ENCODE measurements at places on chromosomes 5 and 9.

GRCh38 chr5:108749128-108749861 is 1.6 kb downstream of the FER start:
- no peak for DNase-seq

DNA sequence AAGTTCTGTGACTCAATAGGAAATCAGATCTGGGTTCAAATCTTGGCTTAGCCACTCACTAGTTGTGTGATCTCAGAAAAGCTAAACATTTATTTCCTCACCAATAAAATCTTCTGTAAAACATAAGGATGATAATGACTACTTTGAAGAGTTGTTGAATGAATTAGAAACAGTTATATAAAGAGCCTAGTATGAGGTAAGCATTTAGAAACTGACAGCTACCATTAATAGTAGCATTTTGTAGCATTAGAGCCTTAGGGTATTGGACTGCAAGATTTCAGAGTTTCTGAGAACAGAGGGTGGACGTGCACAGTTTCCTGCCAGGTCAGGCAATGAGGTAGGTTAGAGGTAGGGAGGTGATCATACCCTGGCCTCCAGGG is 293.2 kb downstream of the CWC27 start:
- DNase-seq = no peak

GRCh38 chr5:62395210-62395950 is 8.3 kb downstream of the DIMT1 start:
- no peak for DNase-seq

DNA sequence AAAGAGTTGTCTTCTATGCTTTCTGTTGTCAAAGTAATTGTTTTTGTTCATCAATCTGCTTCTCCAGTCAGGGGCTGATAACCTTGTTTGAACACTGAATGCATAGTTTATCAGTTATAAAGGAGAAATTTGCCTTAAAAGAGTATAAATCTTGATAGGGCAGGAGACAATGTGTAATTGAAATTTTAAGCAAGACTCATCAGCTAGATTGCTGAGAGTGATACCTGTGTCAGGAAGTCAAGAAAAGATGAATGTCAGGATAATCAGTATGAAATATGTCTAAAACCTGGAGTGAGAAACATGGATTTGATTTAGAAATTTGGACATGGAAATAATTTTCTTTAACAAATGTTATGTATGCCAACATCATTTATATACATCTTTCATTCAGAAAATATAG is 1258.1 kb downstream of the EFNA5 start:
- DNase-seq = no peak

GRCh38 chr9:106625259-106625789 is 237.6 kb upstream of the ZNF462 start:
- no peak for DNase-seq

- DNase-seq = no peak
Observed at GRCh38 chr9:22454016-22454415, 7.4 kb downstream of the DMRTA1 start.

GRCh38 chr5:36198281-36198680 is 43.4 kb downstream of the NADK2 start:
- no peak for DNase-seq

GRCh38 chr9:35280399-35280798 is 118.6 kb downstream of the UNC13B start:
- no peak for DNase-seq

- DNase-seq = no peak
Observed at GRCh38 chr9:29068461-29068860, 1495.2 kb upstream of the C9orf72 start.

DNA sequence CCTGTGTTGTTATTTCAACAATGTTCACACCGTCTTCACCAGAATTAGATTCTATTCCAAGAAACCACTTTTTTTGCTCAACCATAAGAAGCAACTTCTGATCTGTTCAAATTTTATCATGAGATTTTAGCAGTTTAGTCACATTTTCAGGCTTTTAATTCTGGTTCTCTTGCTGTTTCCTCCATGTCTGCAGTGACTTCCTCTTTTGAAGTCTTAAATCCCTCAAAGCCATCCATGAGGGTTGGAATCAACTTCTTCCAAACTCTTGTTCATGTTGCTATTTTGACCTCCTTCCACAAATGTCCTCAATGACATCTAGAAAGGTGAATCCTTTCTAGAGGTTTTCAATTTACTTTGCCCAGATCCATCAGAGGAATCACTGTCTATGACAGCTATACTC is 25.7 kb upstream of the ENTREP1 start:
- DNase-seq = no peak

DNA sequence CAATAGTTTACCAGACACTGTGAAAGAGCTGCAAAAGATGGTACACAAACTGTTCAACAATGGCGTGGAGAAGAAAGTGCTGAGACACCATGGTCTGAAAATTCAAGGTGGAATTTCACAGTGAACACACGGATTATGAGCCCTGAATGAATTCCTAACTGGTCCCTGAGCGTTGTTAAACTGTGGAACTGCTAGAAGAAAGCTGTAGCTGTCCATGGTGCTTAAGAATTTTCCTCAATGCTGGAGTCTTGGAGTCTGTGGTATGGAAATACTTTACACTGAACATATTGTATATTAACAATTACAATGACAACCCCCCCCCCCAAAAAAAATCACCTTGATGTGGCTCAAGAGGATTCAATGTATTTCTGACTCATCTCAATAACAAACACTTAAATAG is 68.5 kb downstream of the SLC24A2 start:
- no peak for DNase-seq

GRCh38 chr9:125586172-125586511 is 120.9 kb downstream of the MAPKAP1 start:
- DNase-seq = no peak

DNA sequence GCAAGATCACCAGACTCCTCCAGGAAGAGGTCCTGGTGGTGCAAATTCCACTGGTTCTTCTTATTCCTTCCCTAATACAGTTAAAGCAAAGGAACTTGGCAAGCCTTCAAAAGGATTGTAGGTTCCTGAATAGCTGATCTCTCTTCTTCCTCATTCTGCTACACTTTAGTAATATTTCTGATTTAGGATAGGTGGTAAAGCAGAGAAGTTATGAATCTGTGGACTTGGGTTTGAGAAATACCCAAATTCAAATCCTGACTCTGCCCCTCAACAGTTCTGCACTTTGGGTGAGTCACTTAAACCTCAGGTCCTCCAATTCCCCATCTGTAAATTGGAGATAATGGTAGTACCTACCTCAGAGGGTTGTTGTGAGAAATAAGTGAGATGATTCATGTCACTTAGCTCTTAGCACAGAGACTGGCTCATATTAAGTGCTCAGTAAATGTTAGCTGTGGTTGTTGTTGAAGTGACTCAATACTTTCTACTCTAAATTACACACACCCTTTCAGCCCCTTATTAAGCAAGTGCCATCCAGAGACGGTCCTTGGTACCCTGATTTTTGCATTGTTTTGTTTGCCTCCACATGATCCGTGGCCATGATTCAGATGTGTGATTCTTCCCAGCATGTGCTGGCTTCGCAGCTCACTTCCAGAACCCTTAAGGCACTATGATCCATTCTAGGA is 5.2 kb downstream of the SH3RF2 start:
- no peak for DNase-seq

GRCh38 chr9:119273984-119274665 is 95.1 kb downstream of the BRINP1 start:
- DNase-seq = no peak

DNA sequence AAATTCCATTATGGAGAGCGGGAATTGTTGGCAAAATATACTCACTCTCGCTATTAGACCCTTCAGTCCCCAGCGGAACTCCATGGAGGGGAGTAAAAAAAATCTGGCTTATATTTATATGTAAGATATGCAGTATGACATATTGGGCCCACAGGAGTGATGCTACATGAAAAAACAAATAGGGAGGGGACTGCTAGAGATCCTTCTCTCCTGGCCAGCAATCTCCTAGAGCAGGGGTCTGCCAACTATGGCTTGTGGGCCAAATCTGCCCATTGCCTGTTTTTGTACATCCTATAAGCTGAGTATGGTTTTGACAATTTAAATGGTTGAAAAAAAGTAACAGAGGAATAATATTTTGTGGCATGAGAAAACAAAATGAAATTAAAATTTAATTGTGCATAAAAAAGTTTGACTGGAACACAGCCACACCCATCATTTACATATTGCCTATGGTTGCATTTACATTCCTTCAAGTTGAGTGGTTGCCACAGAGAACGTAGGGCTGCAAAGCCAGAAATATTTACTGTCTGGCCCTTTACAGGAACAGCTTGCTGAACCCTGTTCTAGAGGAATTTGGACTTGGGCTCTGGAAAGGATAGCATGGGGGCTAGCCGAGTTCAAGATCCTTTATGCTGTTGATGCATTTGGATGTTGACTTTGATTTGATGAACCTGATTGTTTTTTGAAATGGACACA is 197.3 kb upstream of the CLINT1 start:
- DNase-seq = no peak

DNA sequence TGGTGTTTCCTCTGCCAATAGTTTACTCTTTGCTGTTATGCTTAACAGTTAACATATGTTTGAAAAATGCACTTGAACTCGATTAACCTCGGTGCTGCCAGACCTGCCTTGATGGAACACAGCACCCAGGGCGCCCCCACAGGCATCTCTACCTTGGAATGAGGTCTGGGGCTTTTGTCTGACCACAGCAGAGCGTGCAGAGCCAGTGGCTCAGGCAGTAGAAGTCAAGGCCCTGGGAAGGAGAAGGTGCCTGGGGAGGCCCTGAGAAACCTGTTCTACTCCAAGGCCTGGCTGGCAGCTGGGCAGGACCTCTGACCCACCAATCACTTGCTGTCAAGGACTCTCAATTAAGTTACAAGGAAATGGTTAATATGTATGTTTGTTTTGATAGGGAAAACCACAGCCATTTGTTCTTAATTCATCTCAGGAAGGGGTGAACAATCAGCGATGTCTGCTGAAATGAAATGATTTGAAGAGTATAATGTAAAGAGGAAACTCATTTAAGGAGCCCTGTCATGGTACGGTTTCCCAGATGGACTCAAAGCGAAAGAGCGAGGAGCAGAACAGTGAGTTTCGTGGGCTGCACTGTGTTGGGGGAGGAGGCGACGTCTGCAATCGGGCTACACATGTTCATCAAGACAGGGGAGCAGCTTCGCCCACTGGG is 21.9 kb downstream of the MACROH2A1 start:
- no peak for DNase-seq

DNA sequence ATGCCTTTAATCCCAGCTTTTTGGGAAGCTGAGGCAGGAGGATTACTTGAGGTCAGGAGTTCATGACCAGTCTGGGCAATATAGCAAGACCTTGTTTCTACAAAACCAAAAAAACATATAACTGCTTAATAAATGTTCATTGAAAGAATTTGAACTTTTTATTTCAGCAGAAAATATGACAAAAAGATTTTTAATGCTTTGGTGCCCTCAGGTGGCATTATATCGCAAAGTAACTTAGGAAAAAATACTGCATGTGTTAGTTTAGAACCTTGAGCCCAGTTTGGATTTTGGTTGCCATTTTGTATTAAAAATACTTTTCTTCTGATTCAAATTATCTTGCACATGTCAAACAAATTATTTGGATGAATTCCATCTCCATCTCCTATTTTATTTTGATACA is 103.2 kb downstream of the GPBP1 start:
- DNase-seq = no peak

GRCh38 chr5:62283005-62283404 is 23.0 kb upstream of the KIF2A start:
- DNase-seq = no peak

GRCh38 chr9:98961513-98962180 is 17.9 kb downstream of the COL15A1 start:
- no peak for DNase-seq

- no peak for DNase-seq
Observed at GRCh38 chr5:126527892-126528291, 67.1 kb downstream of the ALDH7A1 start.

GRCh38 chr9:76114144-76114543 is 223.7 kb downstream of the PCSK5 start:
- DNase-seq = no peak

GRCh38 chr5:6266671-6267197 is 111.6 kb downstream of the MED10 start:
- no peak for DNase-seq

GRCh38 chr5:103514371-103514770 is 48.2 kb downstream of the NUDT12 start:
- DNase-seq = no peak

DNA sequence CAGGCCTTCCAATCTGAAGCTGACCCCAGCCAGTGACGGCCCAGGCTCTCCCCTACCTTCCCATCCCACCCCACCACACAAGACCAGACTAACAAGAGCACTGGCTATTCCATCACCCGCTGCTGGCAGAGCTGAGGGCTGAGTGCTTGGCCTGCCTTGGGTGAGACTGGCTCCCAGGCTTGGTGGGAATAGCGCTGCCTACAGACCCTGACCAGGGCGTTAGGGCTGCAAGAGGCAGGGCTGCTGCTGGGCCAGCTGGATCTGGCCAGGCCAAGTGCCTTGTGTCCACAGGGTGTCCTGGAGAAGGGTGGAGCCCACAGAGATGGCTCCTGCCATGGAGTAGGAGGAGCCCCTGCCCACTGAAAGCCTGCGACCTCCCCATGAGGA is 31.6 kb upstream of the ANGPTL2 start:
- no peak for DNase-seq

- no peak for DNase-seq
Observed at GRCh38 chr9:135156525-135157510, 69.3 kb downstream of the OLFM1 start.

- peak; percentile 49 for DNase-seq
Observed at GRCh38 chr5:113047733-113048652, 71.4 kb downstream of the DCP2 start.

GRCh38 chr9:132160802-132161742 is 786 bp upstream of the NTNG2 start:
- no peak for DNase-seq

DNA sequence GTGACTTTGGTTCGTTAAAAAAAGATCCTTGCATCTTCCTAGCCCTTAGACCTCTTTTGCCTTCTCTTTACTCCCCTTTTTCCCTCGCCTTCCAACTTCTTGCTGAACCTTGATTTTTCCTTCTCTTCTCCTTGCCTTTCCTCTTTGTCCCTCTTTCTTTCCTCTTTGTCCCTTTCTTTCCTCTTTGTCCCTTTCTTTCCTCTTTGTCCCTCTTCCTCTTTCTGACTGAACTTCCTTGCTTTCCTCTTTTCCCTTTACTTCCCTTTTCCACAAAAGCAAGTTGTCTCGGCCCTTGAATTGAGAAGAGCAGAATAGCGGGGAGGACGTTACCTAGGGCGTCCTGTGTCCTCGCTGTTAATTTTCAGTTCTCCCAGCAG is 1.4 kb upstream of the MLLT3 start:
- no peak for DNase-seq

GRCh38 chr5:77812926-77813589 is 36.9 kb upstream of the TBCA start:
- DNase-seq = no peak

DNA sequence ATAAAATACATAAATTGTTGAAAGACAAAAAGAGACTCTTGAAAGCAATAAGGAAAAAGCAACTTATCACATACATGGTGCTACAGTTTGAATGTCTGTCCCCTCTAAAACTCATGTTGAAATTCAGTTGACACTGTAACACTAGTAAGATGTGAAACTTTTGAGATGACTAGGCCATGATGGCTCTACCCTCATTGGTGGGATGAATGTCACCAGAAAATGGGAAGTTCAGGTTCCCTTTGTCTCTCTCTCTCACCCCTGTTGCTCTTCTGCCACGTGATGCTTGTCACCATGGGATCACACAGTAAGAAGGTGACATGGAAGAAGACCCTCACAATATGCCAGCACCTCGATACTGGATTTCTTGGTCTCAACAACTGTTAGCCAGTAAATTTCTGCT is 50.3 kb upstream of the SPTLC1 start:
- no peak for DNase-seq

- DNase-seq = no peak
Observed at GRCh38 chr9:135849181-135849580, 58.2 kb downstream of the CAMSAP1 start.

Data from GM12864 (cell line).